Mesothelial cell of epicardium (in vitro differentiated cells): ENCODE measurements at places on chromosomes 11 and 22. TPM values are rescaled to one million over a fixed set of nuclear protein-coding genes. Genes with fewer than 3 reads are reported as not detected.
A peak's percentile ranks its signal among the peaks of the same experiment; 100 is the strongest.

DNA sequence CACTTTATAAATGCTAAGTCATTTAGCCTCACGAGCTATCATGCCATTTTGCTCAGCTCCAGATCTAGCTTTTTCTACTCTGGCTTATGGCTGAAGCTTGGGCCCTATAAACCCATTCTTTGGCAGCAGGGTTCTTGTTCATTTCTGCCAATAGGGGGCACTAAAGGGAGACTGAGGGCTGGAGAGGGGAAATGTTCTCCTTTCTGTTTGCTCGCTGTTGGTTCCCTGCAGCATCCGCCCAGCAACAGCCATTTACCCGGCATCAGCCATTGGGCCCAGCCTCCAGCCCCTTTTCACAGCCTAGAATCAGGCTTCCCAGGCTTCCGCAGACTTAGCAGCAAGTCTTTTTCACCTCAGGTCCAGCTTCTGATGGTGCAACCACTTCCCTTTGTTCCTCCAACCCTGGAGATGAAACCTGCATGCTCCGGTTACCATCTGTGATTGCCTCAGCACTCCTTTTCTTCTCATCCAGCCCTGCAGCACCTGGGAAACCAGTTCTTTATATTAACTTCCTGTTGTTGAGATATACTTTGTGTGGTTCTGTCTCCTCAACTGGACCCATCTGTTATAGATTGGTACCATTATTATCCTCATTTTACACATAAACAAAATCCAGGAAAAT, 4.2 kb upstream of the ME3 start:
- no peaks in the 10 kb centered on the region for H3K36me3 ChIP-seq
- no peak overlapping the region for H3K27ac ChIP-seq
- H3K4me1 ChIP-seq: peaks cover 25% of the 10 kb centered on the region
- H3K27me3 ChIP-seq: peaks cover 33% of the 10 kb centered on the region
- DNase-seq: no peak

DNA sequence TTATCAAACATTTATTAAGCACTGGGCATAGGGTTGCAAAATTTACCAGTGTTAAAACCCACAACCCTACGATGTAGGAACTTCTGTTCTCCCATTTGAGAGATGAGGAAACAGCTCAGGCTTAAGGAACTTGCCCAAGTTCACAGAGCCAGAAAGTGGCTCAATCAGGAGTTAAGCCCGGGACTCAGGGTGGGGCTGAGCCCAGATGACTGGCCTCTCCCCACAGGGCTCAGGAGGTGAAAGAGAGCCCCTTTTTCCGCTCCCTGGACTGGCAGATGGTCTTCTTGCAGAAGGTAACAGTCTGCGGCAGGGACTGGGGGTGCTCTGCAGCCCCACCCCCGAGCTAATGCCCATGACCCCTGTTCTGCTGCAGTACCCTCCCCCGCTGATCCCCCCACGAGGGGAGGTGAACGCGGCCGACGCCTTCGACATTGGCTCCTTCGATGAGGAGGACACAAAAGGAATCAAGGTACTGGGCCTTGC, 5.6 kb upstream of the ANKRD13D start:
- no peak for DNase-seq
- peaks cover 11% of the 10 kb centered on the region for H3K4me1 ChIP-seq
- peaks cover 8% of the 10 kb centered on the region for H3K36me3 ChIP-seq
- H3K4me3 ChIP-seq: no peak overlapping the region
- H3K27ac ChIP-seq: no peak overlapping the region
- H3K27me3 ChIP-seq: no peaks in the 10 kb centered on the region

DNA sequence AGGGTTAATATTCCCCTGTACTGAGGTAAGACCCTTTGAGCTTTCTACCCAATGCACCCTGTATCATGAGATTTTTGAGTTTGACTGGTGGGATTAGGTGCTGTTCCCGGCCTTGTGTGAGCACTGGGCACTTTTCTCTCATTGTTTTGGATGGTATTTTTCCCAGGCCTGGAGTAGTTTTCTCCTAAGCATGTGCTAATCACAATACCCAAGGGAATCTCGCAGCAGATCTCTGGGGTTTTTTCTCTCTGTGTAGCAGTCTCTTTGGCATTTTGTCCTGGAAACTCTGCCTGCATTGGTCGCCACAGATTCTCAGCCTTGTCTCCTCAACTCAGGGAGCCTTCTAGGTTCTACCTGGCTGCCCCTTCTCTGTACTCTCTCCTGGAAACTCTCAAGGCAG, 19.9 kb downstream of the IGHMBP2 start:
- H3K27ac ChIP-seq: no peak overlapping the region
- DNase-seq: no peak
- H3K4me3 ChIP-seq: no peak overlapping the region
- H3K27me3 ChIP-seq: no peaks in the 10 kb centered on the region

DNA sequence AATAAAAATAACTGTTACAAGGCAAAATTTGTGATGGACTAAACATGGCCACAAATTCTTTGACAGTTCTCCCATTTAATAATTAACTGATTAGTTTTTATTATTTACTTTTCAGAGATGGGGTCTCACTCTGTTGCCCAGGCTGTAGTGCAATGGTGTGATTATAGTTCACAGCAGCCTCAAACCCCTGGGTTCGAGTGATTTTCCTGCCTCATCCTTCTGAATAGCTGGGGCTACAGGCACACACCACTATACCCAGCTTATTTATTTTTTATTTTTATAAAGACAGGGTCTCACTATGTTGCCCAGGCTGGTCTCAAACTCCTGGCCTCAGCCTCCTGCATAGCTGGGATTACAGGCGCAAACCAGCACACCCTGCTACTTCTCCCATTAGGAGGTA, 4.5 kb upstream of the PATL1 start:
- no peak overlapping the region for H3K27ac ChIP-seq
- H3K27me3 ChIP-seq: peaks cover under 1% of the 10 kb centered on the region
- no peaks in the 10 kb centered on the region for H3K36me3 ChIP-seq
- no peak for DNase-seq
- H3K4me3 ChIP-seq: no peak overlapping the region
- peaks cover 8% of the 10 kb centered on the region for H3K4me1 ChIP-seq

DNA sequence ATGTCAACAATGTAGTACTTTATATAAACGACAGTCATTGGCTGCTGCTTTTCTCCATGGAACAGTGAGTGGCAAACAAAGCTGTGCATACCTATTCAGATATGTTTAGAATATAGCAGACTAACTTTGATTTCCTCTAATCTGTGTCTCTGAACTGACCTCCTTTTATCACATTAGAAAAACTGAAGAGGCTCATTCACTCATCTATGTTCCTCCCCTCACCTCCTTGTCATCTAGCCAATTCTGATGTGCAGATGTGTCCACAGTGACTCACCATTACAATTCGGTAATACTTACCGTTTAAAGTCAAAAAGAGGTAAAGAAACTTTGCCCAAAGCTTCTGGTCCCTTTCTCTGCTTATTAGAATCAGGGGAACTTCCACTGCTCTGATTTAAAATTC, 51.5 kb upstream of the RPS13 start:
- no peaks in the 10 kb centered on the region for H3K27me3 ChIP-seq
- no peaks in the 10 kb centered on the region for H3K4me1 ChIP-seq
- no peak overlapping the region for H3K27ac ChIP-seq
- no peak overlapping the region for H3K4me3 ChIP-seq

GRCh38 chr11:129143335-129143734, 48.8 kb downstream of the ARHGAP32 start:
- no peak for DNase-seq
- no peaks in the 10 kb centered on the region for H3K36me3 ChIP-seq
- H3K27ac ChIP-seq: peak overlapping the region; percentile 40
- H3K4me3 ChIP-seq: no peak overlapping the region
- no peaks in the 10 kb centered on the region for H3K27me3 ChIP-seq

DNA sequence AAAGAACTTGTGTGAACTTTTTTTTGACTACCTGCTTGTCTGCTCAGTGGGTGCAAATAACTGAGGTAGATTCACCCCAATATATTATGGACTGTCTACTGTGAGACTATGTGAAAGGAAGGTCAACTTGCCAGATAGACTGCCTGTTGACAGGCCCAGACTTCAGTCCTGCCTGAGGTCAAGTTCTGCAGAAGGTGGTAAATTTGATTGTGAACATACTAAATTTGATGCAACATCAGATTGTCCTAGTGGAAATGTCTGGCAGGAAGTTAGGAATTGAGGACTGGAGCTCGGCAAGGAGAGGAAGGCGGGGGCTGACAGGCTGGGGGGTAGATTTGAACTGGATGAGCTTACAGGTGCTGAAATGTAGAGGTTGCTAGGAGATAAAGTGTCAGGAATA, 140.7 kb downstream of the TTC28 start:
- peaks cover 13% of the 10 kb centered on the region for H3K36me3 ChIP-seq
- H3K4me1 ChIP-seq: no peaks in the 10 kb centered on the region
- no peaks in the 10 kb centered on the region for H3K27me3 ChIP-seq
- H3K4me3 ChIP-seq: no peak overlapping the region
- no peak for DNase-seq

DNA sequence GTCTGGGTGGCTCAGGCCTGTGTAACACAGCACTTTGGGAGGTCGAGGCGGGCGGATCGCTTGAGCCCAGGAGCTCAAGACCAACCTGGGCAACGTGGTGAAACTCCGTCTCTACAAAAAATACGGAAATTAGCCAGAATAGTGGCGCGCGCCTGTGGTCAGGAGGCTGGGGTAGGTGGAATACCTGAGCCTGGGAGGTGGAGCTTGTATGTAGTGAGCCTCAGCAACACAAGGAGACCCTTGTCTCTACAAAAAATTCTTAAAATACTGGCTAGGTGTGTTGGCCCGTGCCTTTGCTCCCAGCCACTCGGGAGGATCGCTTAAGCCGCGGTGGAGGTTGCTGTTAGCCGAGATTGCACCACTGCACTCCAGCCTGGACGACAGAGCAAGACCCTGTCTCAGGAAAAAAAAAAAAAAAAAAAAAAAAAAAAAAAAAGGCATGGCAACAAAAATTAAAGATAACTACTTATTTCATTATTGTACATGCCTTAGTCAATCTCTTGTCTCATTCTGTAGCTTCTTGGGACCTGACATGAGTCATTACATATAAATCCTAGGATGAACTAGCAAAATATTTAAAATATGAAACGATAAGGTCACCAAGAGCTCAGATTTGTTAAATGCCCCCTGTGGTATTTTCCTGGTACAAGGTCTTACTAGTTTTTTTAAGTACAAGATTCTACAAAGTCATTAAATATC, 1.1 kb downstream of the TAF1D start:
- no peak for DNase-seq
- H3K27me3 ChIP-seq: no peaks in the 10 kb centered on the region
- peak overlapping the region; percentile 99 for H3K27ac ChIP-seq
- peak overlapping the region; percentile 100 for H3K4me3 ChIP-seq

DNA sequence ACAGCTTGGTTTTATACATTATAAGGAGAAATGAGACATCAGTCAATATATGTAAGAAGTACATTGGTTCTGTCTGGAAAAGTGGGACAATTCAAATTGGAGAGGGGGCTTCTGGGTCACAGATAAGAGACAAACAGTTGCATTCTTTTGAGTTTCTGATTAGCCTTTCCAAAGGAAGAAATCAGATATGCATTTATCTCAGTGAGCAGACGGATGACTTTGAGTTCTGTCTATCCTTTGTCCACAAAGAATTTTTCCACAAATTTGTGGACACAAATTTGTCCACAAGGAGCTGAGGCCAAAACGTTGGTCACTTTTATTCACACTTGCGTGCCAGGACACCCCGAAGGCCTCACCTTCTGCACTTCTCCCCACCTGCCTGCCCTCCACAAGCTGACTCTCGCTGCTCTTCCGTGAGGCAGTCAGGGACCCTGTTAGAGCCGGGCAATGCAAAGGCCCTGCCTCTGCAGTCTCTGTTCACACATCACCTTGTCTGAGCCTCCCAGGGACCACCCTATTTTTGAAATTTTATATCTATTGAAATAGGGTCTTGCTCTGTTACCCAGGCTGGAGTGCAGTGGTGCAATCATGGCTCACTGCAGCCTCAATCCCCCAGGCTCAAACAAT, 20.5 kb downstream of the IL17REL start:
- DNase-seq: no peak
- H3K4me1 ChIP-seq: no peaks in the 10 kb centered on the region
- peaks cover 1% of the 10 kb centered on the region for H3K36me3 ChIP-seq
- H3K27ac ChIP-seq: no peak overlapping the region

- no peak overlapping the region for H3K27ac ChIP-seq
- no peak for DNase-seq
- H3K4me3 ChIP-seq: no peak overlapping the region
- H3K36me3 ChIP-seq: no peaks in the 10 kb centered on the region
- H3K27me3 ChIP-seq: peaks cover 48% of the 10 kb centered on the region
Observed at GRCh38 chr11:67410369-67410831, 5.1 kb upstream of the CARNS1 start.

DNA sequence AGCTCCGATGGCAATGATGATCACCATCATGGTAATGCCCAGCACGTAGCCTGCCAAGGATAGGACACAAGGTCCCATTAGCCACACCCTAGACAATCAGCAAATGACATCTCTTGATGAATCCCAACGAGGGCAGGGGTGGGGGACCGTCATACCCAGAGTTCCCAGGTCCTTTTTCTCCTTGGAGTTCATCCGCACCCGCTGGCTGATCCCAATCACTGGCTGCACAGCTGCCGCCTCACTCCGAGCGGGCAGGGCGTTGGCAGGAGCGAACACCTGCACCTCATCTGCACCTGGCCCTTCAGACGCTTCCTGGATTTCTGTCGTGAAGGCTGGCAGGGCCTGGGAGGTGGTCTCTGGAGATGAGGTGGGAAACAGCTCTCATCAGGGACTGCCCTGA, 2.9 kb downstream of the PIK3IP1 start:
- H3K4me1 ChIP-seq: peaks cover 29% of the 10 kb centered on the region
- no peak for DNase-seq
- H3K4me3 ChIP-seq: no peak overlapping the region
- no peaks in the 10 kb centered on the region for H3K27me3 ChIP-seq
- H3K27ac ChIP-seq: no peak overlapping the region

DNA sequence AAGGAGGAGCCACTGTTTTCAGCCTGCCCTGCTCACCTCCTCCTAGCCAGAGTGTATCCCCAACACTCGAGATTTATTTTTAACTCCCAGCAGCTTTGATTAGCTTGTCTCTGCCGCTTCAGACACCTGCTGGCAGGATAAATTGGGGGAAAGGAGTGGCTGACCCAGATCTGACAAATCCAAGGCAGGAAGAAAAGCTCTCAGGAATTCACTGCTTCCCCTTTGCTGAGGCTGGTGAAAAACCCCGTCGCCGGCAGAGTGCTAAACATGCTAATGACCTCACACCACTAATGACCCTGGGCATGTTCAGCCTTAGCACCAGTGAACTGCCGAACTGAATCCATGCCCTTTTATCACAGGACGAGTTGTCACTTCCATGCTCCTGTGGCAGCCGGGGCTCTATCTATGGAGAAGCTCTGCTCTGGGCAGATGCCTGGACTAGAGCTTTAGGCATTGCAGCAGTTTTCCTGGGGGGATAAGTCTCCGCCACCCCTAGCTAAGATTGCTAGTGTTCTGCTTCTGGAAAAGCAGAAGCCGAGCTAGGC, 52.2 kb downstream of the FEZ1 start:
- no peak overlapping the region for H3K27ac ChIP-seq
- H3K36me3 ChIP-seq: no peaks in the 10 kb centered on the region
- no peak for DNase-seq
- no peak overlapping the region for H3K4me3 ChIP-seq
- H3K27me3 ChIP-seq: peaks cover 29% of the 10 kb centered on the region
- peaks cover 3% of the 10 kb centered on the region for H3K4me1 ChIP-seq

The CDC42BPG gene
- 24.6 to 30.1 TPM (median 25.0 TPM) in 3 replicates for total RNA-seq

The KRTAP5-11 gene
- total RNA-seq: 0.44 TPM in 1 of 3 replicates, not detected in the others

The SEC14L6 gene
- 2.0 to 2.3 TPM (median 2.1 TPM) in 3 replicates for total RNA-seq
